Heart left ventricle (tissue), 16 donors: ENCODE measurements at places on chromosomes 2 and 18. TPM values are rescaled to one million over a fixed set of nuclear protein-coding genes. Genes with fewer than 3 reads are reported as not detected.
A peak's percentile ranks its signal among the peaks of the same experiment; 100 is the strongest.

- H3K4me3 ChIP-seq = no peak overlapping the region
- H3K27ac ChIP-seq = no peak overlapping the region
- H3K36me3 ChIP-seq = no peaks in the 10 kb centered on the region
- H3K4me1 ChIP-seq = peaks cover 13% of the 10 kb centered on the region
- H3K27me3 ChIP-seq = no peaks in the 10 kb centered on the region
Measured at GRCh38 chr2:150783015-150783414, 295.5 kb upstream of the RND3 start.

- no peaks in the 10 kb centered on the region for H3K27me3 ChIP-seq
- H3K4me3 ChIP-seq = no peak overlapping the region
- H3K36me3 ChIP-seq = no peaks in the 10 kb centered on the region
- H3K4me1 ChIP-seq = no peaks in the 10 kb centered on the region
Measured at GRCh38 chr2:112876971-112877361, 34.0 kb upstream of the IL37 start.

- H3K27me3 ChIP-seq = no peaks in the 10 kb centered on the region
- H3K4me1 ChIP-seq = peaks cover 21% of the 10 kb centered on the region
- H3K27ac ChIP-seq = peak overlapping the region; percentile 71
- DNase-seq = no peak
Measured at GRCh38 chr2:80364524-80365212, 60.1 kb upstream of the LRRTM1 start.

- DNase-seq = no peak
- no peaks in the 10 kb centered on the region for H3K36me3 ChIP-seq
- H3K4me1 ChIP-seq = peaks cover 22% of the 10 kb centered on the region
- H3K27ac ChIP-seq = no peak overlapping the region
- H3K4me3 ChIP-seq = no peak overlapping the region
Measured at GRCh38 chr2:109126501-109126860, 2.5 kb upstream of the SH3RF3 start.

GRCh38 chr18:25979369-25980040, 110.9 kb downstream of the SS18 start:
- no peaks in the 10 kb centered on the region for H3K27me3 ChIP-seq
- DNase-seq = no peak
- H3K4me3 ChIP-seq = no peak overlapping the region
- H3K36me3 ChIP-seq = no peaks in the 10 kb centered on the region

- peak overlapping the region; percentile 69 for H3K27ac ChIP-seq
- H3K27me3 ChIP-seq = no peaks in the 10 kb centered on the region
- H3K4me3 ChIP-seq = no peak overlapping the region
- DNase-seq = no peak
- H3K4me1 ChIP-seq = peaks cover 93% of the 10 kb centered on the region
Measured at GRCh38 chr2:160381425-160381951, 112.1 kb downstream of the RBMS1 start.

GRCh38 chr2:170929686-170930050, 615 bp downstream of the GORASP2 start:
- peak; percentile 54 for DNase-seq
- no peaks in the 10 kb centered on the region for H3K27me3 ChIP-seq
- peaks cover 4% of the 10 kb centered on the region for H3K36me3 ChIP-seq
- H3K27ac ChIP-seq = peak overlapping the region; percentile 88
- peak overlapping the region; percentile 85 for H3K4me3 ChIP-seq

- no peaks in the 10 kb centered on the region for H3K36me3 ChIP-seq
- H3K27me3 ChIP-seq = no peaks in the 10 kb centered on the region
- H3K4me1 ChIP-seq = peaks cover 63% of the 10 kb centered on the region
Measured at GRCh38 chr2:11393711-11394236, 49.3 kb upstream of the ROCK2 start.

- H3K4me1 ChIP-seq = no peaks in the 10 kb centered on the region
- H3K4me3 ChIP-seq = no peak overlapping the region
- no peaks in the 10 kb centered on the region for H3K36me3 ChIP-seq
- H3K27ac ChIP-seq = no peak overlapping the region
- DNase-seq = no peak
Measured at GRCh38 chr2:106521016-106521415, 33.9 kb downstream of the CD8B2 start.

- H3K4me3 ChIP-seq = no peak overlapping the region
- DNase-seq = no peak
- no peak overlapping the region for H3K27ac ChIP-seq
- no peaks in the 10 kb centered on the region for H3K36me3 ChIP-seq
Measured at GRCh38 chr18:68448736-68449135, 266.2 kb downstream of the TMX3 start.

- peak overlapping the region; percentile 97 for H3K4me3 ChIP-seq
- H3K27me3 ChIP-seq = no peaks in the 10 kb centered on the region
- H3K36me3 ChIP-seq = no peaks in the 10 kb centered on the region
- peak overlapping the region; percentile 87 for H3K27ac ChIP-seq
- peaks cover 39% of the 10 kb centered on the region for H3K4me1 ChIP-seq
- DNase-seq = peak; percentile 43
Measured at GRCh38 chr2:27356056-27356381, 545 bp downstream of the GTF3C2 start.

GRCh38 chr2:31525876-31526275, 54.9 kb downstream of the SRD5A2 start:
- H3K36me3 ChIP-seq = no peaks in the 10 kb centered on the region
- DNase-seq = no peak
- no peak overlapping the region for H3K27ac ChIP-seq
- no peak overlapping the region for H3K4me3 ChIP-seq

DNA sequence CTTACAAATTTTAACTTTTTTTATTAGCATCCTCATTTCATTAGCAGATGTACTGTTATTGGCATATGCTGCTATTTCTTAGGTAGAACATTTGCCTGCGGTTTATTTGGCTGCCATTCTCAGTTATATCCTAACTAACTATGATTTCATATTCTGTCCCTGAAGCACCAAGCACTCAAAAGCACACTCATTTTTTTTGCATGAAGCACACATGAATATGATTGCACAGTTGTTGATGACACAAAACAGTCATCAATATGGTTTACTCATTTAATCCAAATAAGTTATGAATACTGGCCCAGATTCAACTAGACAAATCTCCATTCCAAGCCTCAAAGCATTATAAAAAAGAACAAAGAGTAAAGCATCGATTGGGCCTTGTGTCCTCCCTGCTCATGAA, 129.4 kb upstream of the CNTNAP5 start:
- no peak overlapping the region for H3K4me3 ChIP-seq
- no peaks in the 10 kb centered on the region for H3K27me3 ChIP-seq
- no peak for DNase-seq
- no peaks in the 10 kb centered on the region for H3K36me3 ChIP-seq
- no peak overlapping the region for H3K27ac ChIP-seq

GRCh38 chr2:8870441-8870840, 33.0 kb upstream of the KIDINS220 start:
- H3K4me3 ChIP-seq = no peak overlapping the region
- no peak for DNase-seq
- H3K27ac ChIP-seq = no peak overlapping the region
- H3K36me3 ChIP-seq = no peaks in the 10 kb centered on the region

- peak; percentile 72 for DNase-seq
- no peaks in the 10 kb centered on the region for H3K36me3 ChIP-seq
- H3K4me3 ChIP-seq = peak overlapping the region; percentile 35
- peaks cover 23% of the 10 kb centered on the region for H3K4me1 ChIP-seq
- H3K27me3 ChIP-seq = no peaks in the 10 kb centered on the region
Measured at GRCh38 chr18:22432657-22433137, 15.0 kb upstream of the CTAGE1 start.

GRCh38 chr2:128466376-128466775, 147.7 kb upstream of the HS6ST1 start:
- H3K4me3 ChIP-seq = no peak overlapping the region
- H3K27me3 ChIP-seq = no peaks in the 10 kb centered on the region
- DNase-seq = peak; percentile 77
- no peaks in the 10 kb centered on the region for H3K4me1 ChIP-seq

DNA sequence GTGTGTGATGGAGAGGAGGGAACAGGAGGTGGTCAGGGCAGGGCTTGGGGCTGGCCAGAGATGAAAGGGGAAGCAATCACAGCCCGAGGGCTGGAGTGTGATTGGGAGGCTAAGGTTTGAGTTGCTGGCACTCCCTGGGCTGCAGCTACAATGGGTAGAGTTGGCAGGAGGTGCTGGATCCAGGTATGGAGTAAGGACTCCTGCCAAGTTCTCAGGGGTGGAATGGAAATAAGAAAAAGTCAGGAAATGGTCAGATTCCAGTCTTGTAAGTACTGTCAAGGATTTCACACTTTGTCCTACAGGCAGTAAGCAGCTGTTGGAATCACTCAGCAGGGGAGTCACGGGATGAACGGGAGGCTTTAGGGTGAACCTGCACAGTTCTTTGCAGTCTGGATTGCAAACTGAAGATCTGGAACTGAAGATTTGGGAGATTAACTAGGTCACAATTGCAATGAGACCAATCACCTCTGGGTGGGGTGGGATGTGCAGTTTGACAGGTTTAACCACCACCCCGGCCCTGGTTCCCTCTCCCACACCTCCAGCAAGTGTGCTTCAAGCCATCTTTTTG, 10.9 kb upstream of the INPP5D start:
- H3K4me3 ChIP-seq = no peak overlapping the region
- no peak overlapping the region for H3K27ac ChIP-seq
- no peaks in the 10 kb centered on the region for H3K36me3 ChIP-seq
- H3K4me1 ChIP-seq = no peaks in the 10 kb centered on the region
- DNase-seq = no peak

DNA sequence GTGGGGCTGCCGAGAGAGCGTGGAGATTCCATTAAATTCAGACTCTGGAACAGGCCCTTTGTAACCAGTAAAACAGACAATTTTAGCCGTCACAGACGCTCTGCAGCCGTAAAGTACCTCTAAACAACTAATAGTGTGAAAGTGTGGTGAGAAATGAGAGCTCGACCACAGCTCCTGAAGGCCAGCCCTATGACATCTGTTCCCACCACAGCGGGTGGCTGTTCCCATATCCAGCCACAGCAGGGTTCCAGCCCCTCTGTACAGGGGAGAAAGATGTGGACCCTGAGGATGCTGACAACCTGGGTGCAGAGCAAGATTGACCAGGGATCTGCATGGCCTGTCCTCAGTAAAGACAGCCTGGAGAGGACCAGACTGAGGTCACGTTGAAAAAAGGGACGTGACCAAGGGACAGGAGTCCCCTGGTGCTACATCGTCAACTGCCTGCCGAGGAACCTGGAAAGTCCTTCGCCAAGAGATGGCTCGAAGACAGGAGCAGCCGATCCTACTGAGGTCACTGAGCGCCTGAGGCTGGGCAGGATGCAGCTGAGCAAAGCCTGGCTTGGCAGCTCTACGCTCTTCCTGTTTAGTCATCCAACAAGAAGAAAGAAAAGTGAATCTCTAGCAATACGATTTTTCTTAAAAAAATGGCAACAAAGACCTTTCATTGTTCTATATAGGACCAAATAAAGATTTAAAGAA, 831.7 kb downstream of the RNF144A start:
- no peaks in the 10 kb centered on the region for H3K4me1 ChIP-seq
- no peak for DNase-seq
- H3K4me3 ChIP-seq = no peak overlapping the region
- H3K27me3 ChIP-seq = no peaks in the 10 kb centered on the region
- no peaks in the 10 kb centered on the region for H3K36me3 ChIP-seq

DNA sequence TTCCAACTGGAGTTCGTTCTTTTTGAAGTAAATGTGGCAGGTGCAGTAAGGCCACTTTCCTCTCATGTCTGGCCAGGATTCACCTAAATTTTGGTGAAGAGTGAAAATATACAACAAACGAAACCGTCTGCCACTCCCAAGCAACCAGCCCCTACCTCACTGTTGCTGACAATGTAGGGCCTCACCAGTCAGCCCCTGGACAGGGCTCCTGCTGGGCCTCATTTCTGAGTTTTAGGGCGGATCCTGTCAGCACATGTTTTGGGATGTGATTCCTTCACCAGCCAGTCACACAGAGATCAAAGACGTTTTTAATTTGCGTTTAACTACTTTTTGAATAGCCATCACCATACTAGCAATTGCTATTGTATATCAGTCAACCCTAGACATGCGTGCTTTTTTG, 185.0 kb downstream of the WDR7 start:
- H3K4me3 ChIP-seq = no peak overlapping the region
- no peak for DNase-seq
- H3K27me3 ChIP-seq = no peaks in the 10 kb centered on the region
- no peaks in the 10 kb centered on the region for H3K4me1 ChIP-seq
- H3K36me3 ChIP-seq = no peaks in the 10 kb centered on the region
- H3K27ac ChIP-seq = no peak overlapping the region

GRCh38 chr2:227052879-227053278, 111.1 kb downstream of the COL4A4 start:
- H3K27me3 ChIP-seq = no peaks in the 10 kb centered on the region
- H3K36me3 ChIP-seq = no peaks in the 10 kb centered on the region
- DNase-seq = no peak
- H3K4me3 ChIP-seq = no peak overlapping the region

DNA sequence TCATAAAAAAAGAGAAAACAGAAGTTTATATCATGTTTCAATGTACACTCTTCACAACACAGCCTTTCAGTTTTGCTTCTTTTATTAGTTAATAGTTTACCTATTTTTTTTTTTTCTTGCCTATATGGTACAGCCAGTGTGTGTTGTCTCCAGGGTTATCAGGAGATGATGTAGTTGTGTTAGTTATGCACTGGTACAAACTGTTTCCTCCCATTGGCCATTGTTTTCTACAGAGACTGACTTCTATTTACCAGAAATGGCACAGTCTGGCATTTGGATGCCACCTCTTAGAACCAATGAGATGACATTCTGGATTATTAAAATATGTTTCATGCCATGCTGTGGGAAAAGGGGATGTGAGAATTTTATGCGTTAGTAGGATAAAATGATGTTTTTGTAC, 339.4 kb downstream of the PLCL1 start:
- no peaks in the 10 kb centered on the region for H3K27me3 ChIP-seq

DNA sequence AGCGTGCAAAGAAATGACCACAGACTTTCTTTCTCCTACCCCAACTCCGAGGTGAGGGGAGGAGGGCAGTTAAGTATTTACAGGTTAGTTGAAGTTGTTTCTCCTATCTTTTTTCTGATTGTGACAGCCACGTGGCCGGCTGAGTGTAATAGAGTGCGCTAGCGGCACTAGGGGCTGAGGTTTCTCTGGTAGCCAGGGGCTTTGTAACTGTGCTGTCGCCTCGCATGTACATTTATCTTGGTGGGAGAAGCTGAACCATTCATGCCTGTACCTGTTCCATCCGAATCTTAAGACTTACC, 214.1 kb upstream of the STON1 start:
- no peaks in the 10 kb centered on the region for H3K27me3 ChIP-seq
- H3K36me3 ChIP-seq = no peaks in the 10 kb centered on the region
- H3K4me1 ChIP-seq = peaks cover 6% of the 10 kb centered on the region
- H3K27ac ChIP-seq = no peak overlapping the region
- no peak for DNase-seq
- peak overlapping the region; percentile 93 for H3K4me3 ChIP-seq

GRCh38 chr18:58323866-58324762, 280.1 kb downstream of the NEDD4L start:
- no peak for DNase-seq
- no peaks in the 10 kb centered on the region for H3K36me3 ChIP-seq
- H3K4me1 ChIP-seq = peaks cover 17% of the 10 kb centered on the region

Gene PAIP2B
- total RNA-seq = 38.3 TPM

Gene HOXD9
- not detected for total RNA-seq

Gene LRRTM4
- total RNA-seq = 0.75 TPM

Gene CYP27A1
- total RNA-seq = 3.3 TPM

Gene DUSP19
- total RNA-seq = 10.1 TPM
